Activated effector memory CD4-positive, alpha-beta T cell treated with anti-CD3 and anti-CD28 coated beads, Interleukin-2, amount 50 U/mL, for 16 hours (primary cell): ENCODE measurements at places on chromosomes 2 and 18.

- no peak for DNase-seq
These were observed 57.7 kb downstream of the RAD51AP2 start for GRCh38 chr2:17460371-17461086.

DNA sequence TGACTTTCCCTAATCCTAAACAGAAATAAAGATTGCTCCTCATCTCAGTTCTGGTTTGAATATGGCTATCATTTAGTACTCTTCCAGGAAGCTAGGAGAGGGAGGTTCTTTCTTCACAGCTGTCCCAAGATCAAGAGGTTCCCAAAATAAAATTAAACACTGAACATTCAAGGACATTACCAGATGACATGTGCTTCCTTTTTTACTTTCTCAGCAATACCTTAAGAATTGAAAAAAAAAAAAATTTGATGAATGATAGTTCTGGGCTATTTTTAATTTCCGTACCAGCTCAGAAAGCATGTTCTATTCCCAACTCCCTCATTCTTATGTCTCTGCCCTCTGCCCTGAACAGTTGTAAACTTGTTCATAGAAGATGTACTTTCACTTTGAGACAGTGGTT, 61.7 kb upstream of the MYL1 start:
- no peak for DNase-seq

GRCh38 chr2:215140166-215140707, 1.8 kb upstream of the ABCA12 start:
- no peak for DNase-seq

- DNase-seq: no peak
These were observed 76.0 kb upstream of the SESTD1 start for GRCh38 chr2:179340678-179341077.

- no peak for DNase-seq
These were observed 14.6 kb upstream of the NAPG start for GRCh38 chr18:10511236-10511635.
